ENCODE measurements at places on chromosomes 7 and 10.

- DNase-seq = no peak
These were observed 134.5 kb downstream of the PKD1L1 start for GRCh38 chr7:47813620-47814260.

DNA sequence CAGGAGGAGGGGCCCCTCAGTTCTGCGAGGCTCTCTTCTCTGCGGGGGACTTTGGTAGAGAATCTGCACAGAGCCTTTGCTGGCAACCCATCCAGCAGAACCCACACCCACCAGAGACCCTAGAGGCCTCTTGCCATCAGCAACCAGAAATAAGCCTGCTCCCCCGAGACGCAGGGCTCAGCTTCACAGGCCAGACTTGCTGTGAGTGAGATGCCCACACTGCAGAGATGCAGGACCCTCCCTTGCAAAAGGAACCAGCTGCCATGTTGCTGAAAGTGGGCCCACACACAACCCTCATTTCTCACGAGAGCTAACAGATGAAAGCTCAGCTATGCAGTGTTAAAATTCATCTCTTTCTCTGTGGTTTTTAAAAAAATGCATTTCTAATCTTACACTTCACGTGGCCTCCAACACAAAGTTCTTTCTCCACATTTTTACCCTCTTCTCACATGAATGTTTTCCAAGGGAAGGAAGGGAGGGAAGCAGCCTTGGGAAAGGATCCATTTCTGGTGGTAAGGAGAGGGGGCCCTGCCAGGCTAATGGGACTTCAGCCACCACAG lies 171.6 kb downstream of the CCDC3 start:
- no peak for DNase-seq

DNA sequence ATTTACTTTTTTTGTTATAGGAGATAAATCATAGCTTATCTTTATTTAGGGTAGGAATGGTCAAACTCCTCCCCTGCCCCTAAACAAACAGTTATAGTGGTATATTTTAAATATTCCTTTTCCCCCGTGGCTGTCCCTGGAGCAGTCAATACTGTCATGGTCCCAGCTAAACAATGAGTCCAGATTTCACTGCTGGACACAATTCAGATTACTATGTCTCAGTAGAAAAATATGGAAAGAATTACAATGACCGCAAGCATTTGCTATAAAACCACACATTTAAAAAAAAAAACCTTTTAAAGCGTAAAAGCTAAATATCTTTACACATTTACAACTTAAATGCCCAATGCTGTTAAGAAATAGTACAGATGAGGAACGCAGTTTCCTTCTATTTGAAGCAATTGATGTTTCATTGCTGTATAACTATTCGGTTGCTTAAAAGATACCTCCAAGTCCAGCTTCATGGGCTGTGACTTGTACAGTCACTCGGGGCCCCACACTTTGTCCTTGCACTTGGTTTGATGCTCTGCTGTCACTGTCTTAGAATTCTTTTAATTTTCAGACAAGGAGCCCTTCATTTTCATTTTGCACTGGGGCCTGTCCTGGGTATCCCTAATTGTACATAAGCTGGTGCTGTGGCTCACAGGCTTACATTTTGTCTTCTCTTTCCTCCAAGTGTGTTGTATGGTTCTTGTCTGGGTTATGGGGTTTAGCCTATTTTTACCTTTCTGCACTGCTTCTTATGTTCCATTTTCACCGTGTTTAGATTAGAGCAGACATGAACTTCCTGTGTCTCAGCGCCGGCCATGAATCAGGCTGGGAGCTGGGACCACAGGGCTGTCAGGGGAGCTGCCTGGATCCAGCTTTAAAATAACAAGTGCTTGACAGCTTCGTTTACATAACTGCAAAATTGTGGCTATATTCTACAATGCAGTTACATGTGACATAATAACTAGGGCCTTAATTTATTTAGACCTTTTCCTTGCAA lies 530.2 kb upstream of the FZD8 start:
- DNase-seq = no peak

DNA sequence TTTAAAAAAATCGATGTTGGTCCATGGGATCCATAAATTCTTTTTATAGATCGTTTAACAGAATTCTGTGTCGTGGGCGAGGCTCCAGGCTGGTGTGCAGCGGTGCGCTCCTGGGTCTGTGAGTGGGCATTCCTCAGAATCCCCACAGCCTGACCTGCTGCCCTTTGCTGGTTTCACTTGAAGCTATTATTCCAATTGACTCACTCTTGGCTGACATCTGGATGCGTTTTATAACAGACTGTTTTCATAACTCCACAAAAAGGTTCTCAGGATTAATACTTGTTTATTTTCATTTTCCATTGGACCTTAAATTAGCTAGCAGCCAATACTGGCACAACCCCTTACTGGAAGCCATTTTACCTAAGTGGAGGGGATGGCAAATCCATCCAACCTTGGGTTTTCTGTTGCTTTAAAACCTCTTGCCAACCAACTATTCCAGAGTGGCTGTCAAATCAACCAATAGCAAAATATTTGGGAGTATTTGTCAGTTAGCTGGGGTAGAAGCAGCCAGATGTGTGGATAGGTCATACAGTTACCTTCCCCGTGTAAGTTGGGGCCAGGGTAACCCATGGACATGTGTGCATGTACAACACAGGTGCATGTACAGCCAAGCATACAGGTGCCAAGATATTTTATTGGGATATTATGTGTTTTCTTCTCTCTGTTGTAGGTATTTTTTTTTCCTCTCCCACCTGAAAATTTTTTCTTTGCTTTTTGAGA lies 160.7 kb upstream of the ZNF32 start:
- DNase-seq = no peak

DNA sequence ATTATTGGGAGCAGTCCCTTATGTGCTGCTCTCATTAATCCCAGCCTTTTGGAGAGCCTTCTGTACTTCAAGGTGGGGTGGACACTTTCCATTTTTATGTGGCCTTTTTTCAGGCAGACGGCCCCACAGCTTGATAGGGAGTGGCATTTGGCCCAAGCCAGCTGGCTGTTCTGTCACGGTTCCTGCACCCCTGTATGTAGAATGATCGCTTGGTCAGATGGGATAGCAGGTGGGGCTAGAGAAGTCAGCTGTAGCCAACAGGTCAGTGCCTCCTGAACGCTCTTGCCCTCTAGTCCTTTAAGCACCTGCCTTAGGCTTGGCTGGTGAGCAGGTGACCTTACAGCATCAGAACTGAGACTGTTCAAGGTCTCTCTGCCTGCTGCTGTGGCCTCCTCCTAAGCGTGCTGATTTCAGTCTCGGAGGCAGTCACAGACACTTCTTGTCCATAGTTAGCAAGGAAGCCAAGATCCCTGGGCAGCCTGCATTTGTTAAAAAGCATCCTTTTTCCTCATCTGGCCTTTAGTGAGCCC lies 95.3 kb downstream of the LRRC4 start:
- no peak for DNase-seq

Measured in COLO829 (cell line).